HS-5 (cell line): ENCODE measurements at places on chromosomes 2 and 18.

- DNase-seq, result no peak
These were observed 168.3 kb downstream of the NRP2 start for GRCh38 chr2:205850611-205851010.

DNA sequence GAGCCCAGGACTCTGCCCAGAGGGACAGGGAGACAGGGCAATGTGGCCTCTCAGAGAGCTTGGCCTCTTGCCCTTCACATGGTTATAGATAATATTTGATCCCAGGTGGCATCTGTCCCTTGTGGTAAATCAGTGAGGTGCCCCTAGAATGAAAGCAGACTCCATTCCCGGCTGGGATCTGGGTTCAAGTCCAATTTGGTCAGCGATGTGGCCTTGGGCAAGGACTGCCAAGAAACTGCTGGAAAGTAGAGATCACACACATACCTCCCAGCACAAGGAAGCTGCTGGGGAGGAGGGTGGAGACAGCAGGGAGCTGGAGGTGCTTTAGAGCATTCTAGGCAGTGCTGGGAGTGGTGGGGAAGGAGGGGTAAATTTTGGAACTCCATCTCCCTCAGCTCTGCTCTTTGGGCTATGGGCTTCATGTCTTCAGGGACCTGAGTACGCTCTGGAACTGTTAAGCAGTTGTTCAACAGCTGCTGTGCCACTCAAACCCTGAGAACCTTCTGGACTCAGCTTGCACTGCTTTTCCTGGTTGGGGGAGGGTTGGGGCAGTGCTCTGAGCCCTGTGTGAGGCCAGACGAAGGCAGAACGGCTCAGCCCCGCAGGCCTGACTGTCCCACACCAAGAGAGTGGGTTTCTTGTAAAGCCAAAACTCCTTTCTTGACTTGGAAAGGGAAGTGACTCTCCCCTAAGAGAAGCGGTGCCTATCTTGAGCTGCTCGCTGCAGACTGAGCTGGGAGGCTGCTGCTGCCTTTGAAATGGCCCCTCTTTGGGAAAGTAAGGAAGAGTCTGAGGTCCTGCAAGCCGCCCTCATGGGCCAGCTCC, 23.0 kb downstream of the INPP5D start:
- DNase-seq, result no peak

DNA sequence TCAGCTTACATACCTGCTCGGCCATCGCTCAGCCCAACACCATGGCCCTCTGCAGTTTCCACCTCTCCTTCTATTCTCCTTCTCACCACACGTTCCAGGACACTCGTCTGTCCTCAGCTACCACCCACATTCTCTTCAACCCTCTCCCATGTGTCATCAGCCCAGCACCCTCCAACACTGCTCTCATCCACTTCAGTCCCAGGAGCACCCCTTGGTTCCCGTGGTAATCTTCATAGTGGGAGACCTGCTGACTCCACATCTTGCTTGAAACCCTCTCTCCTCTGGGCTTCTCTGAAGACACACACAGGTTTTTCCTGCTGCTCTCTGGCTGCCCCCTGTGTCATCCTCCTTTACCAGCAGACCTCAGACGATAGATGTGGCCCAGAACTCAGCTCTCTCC, 228.7 kb downstream of the GBX2 start:
- no peak for DNase-seq

DNA sequence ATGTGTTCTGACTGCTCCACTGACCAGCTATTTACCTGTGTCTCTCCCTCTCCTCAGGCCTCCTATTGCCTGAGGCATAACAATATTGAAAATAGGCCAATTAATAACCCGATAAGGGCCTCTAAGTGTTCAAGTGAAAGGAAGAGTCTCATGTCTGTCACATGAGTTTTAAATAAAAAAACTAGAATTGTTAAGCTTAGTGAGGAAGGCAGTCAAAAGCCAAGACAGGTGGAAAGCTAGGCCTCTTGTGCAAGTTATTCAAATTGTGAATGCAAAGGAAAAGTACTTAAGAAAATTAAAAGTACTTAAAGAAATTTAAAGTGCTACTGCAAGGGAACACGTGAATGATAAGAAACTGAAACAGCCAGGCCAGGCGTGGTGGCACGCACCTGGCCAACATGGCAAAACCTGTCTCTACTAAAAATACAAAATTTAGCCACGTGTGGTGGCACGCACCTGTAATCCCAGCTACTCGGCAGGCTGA, 44.9 kb upstream of the TAF4B start:
- DNase-seq, result no peak

GRCh38 chr2:8884812-8885211, 47.4 kb upstream of the KIDINS220 start:
- DNase-seq, result no peak

DNA sequence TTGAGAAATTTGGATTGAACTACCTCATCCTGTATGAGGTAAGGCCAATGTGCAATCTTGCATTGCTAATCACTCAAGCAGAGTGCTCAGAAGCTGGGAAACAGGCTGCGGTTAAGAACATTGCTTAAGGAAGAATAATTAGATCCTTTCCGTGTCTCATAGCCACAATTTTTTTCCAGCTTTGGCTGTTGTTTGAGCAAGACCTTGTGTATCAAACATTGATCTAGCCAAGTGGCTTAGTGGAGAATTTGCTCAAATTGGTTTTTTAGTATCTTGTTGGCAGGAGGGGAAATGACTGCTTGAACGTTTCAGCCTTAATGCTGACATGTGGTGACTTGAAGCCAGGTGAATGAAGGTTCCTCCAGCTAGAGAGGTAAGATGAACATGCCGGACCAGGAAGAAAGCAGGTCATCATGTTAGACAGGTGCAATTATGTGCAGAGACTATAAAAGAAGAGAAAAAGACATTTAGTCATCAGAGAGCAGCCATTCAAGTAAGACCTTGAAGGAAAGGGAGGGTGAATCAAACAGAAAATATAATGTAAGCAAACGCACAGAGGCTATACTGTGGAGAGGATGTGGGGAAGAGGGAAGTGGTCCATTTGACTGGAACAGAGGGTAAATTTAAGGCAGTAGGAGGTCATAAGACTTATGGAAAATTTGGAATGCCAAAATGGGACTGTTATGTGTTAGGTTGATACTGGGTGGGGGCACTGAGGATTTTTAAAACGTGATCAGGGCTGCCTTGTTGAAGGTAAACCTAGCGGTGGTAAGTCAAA, 98.9 kb upstream of the CYP1B1 start:
- DNase-seq, result peak; percentile 92

GRCh38 chr2:118112771-118113334, 24.6 kb downstream of the INSIG2 start:
- peak; percentile 99 for DNase-seq

DNA sequence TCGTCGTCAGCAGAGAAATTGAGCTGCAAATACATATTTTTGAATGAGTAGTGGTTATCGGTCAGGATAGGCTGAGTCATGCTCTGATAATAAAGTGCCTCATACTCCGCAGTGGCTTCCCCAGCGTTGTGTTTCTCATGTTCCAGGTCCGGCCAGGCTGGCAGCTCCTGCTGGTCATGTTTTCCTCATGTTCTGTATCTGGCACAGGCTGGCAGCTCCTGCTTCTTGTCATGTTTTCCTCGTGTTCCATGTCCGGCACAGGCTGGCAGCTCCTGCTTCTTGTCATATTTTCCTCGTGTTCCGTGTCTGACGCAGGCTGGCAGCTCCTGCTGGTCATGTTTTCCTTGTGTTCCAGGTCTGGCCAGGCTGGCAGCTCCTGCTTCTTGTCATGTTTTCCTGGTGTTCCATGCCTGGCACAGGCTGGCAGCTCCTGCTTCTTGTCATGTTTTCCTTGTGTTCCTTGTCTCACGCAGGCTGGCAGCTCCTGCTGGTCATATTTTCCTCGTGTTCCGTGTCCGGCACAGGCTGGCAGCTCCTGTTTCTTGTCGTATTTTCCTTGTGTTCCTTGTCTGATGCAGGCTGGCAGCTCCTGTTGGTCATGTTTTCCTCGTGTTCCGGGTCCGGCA, 148.9 kb downstream of the ATP9B start:
- DNase-seq, result no peak

DNA sequence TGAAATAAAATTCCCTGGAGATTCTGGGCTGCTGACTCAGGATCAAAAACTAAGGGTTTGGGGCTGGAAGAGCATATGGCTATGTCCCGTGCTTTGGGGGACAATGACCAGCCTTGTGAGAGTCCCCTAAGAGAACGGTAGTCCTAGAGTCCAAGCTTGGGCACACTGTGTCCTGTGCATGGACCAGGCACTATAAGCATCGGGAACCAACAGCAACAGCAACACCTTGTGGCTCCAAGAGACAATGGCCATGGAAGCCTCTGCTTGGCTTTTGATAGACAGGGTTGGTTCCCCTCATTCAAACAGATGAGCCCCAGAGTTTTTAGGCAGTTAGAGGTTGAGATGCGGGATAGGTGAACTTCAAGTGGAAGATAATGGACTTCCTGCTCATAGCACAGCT, 294.4 kb upstream of the CHAC2 start:
- no peak for DNase-seq

GRCh38 chr18:22170421-22171257, 1.2 kb downstream of the GATA6 start:
- no peak for DNase-seq

DNA sequence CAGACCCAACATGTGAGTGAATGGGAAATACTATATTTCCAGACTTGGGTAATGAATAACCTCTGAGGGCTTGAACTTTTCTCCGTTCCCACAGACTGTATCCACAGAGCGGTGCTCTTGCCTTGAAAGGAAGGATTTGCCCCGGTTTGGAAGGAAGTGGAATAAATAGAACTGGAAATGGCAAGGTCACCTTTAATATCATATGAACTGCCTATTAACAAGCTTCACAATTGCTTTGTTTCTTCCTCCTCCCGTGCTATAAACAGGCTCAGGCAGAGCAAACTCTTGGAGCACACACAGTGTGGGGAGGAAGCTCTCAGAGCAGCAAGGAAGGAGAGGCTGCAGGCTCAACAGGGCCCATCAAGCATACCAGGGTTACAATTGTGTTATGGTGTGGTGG, 28.5 kb upstream of the DARS1 start:
- DNase-seq, result no peak

GRCh38 chr18:10872304-10872703, 277.1 kb downstream of the PIEZO2 start:
- DNase-seq, result no peak
